SK-N-SH treated with all-trans-retinoic acid at 6 μM for 48 hours (cell line): ENCODE measurements at places on chromosomes 4 and X.

DNA sequence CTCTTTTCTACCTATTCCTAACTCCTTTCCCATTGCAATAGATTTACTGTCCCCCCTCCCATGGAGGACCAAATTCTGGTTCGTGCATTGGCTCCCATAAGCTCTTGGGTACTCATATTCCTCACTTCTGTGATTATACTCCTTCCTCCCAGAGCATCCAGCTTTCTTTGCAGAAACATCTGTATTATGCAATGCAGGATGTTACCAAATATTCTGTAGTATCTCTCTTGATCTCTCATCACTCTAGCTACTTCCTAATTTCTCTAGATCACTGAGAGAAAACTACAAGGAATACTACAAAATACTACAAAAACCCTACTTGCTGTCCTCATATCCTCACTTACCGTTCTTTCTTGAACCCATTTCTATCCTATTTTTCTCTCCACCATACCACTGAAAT, 395.9 kb upstream of the HS3ST1 start:
- no peak for ATAC-seq

DNA sequence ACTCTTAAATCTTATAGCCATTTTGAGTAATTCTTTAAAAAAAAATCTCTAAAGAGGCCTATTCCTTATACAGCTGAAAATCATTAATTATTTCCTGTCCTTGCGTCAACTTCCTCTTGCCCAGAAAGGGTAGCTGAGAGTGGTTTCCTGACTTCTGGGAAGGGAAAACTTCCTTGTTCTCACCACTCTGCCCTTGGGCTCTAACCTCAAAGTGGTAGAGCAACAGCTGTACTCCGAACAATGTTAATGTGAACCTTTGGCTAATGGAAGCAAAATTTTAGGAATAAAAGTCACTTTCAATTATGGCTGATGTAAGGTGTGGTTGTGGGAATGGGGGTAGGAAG, 15.3 kb downstream of the KLHL2 start:
- no peak; the same call in 2 of the 3 replicates for ATAC-seq

- ATAC-seq, result no peak
Observed at GRCh38 chr4:30413915-30414314, 306.3 kb upstream of the PCDH7 start.

DNA sequence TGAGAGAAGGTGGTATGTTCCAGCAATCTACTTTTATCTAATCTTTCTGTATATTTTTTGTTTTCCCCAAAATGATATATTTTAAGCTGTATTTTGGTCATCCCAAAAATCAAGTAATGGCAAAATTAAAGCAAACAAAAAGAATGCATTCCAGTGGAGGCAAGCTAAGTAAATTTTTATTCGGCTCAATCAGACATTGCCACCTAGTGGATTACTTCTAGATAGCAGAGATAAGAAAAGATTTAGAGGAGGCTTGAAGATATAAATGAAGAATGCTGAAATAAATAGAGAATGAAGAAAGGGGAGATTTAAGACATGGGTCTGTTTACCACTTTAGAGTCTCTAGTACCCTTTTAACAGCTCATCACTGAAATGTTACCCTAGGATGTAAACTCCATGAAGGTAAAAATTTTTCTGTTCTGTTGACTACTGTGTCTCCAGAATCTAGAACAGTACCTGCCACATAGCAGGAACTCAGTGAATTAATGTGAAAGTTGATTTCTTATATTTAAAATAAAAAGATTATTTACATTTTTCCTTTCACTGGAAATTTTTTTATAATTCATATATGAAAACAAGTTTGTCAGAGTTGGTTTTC, 110.9 kb upstream of the ANK2 start:
- peak; percentile 71; the same call in 2 of the 3 replicates for ATAC-seq

DNA sequence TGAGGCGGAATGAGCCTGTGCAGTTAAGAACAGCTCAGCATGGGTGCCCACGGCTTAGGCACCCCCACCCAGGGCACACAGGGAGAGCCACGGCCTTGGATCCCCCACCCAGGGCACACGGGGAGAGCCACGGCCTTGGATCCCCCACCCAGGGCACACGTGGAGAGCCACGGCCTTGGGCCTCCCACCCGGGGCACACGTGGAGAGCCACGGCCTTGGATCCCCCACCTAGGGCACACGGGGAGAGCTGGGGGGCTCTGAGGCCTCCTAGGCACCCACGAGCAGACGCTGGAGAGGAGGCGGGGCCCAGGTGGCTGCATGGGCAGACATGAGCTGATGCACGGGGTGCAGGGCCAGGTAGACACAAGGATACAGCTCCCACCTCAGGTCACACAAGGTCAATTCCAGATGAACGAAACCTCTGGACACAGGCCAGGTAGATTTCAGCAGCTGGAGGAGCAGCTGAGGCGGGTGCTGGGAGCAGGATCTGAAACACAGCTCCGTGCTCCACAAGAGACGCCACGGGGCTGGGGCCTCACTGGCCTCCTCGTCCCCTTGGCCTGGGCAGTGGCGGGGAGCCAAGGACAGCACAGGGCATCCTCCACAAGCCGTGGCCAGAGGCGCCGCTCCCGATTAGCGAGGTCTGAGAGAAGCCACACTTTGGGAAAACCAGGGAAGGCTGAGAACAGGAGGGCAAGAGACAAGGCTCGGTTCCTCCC, 30.8 kb downstream of the GAK start:
- ATAC-seq, result no peak

DNA sequence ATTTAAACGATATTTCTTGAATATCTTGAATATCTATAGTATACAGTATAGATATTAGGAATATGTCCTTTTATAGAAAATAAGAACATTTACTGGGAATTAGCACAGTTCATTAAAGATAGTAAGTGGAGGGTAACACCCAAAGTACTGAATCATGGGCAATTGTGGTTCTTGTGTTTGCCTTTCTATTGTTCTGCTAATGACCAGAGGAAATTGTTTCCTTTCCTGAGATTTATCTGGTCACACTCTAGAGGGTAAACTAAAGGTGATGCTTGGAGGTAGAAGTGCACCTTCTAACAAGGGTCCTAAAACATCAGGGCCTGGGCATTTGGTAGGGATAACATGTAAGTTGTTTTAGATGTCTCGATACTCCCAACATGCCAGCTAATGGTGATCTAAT, 241.3 kb upstream of the SFRP2 start:
- no peak for ATAC-seq

DNA sequence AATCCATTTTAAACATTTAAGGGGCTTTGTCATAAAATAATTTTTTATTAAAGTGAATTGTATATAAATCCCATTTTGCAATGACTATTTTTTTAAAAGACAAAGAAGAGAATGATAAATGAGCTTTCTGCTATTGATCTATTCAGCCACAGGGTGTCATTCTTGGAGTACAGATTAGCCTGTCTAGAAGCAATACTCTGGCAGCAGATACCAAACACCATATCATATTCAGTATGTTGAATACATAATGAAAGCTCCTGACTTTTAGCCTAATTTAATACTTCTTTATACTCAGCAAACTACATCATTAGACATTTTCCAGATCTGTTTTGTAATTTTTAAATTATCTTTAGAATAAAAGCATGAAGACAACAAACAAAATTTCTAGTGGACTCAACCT, 496.3 kb downstream of the PDGFC start:
- ATAC-seq, result peak; percentile 84

- no peak for ATAC-seq
Observed at GRCh38 chrX:68431836-68432235, 1.5 kb downstream of the OPHN1 start.

DNA sequence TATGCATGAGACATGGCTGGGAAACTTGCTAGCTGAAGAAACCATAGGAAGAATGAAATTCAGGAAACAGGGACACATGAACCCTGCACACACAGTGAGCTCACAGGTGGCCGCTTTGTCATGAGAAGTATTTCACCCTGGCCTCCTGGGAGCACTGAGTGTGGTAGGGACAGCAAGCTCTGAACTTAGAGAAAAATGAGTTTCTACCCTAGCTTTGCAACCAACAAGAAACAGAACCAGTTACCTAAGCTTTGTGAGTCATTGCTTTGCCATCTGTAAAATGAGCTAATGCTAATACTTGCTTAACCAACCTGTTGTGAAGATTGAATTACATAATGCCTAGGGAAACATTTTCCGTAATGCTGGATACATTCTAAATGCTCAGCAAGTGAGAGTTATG, 206.6 kb upstream of the HS3ST1 start:
- no peak for ATAC-seq

- no peak for ATAC-seq
Observed at GRCh38 chr4:146943691-146944375, 1.8 kb downstream of the TTC29 start.

- peak; percentile 14; the same call in 1 of the 3 replicates for ATAC-seq
Observed at GRCh38 chr4:114249561-114249960, 270.1 kb upstream of the ARSJ start.

DNA sequence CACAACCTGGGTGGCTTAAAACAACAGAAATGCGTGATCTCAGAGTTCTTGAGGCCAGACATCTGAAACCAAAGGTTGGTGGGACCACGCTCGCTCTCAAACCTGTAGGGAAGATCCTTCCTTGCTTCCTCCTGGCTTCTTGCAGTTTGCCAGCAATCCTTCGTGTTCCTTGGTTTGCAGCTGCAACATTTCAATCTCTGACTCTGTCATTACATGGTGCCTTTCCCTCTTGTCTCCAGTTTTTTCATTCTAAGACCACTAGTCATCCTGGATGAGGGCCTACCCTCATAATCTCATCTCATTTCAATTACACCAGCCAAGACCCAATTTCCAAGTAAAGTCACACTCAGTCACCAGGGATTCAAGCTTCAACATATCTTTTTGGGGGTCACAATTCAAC, 388.0 kb downstream of the GPM6A start:
- ATAC-seq, result no peak

GRCh38 chrX:31547416-31547815, 475.6 kb upstream of the FTHL17 start:
- no peak for ATAC-seq

- ATAC-seq, result no peak
Observed at GRCh38 chr4:133130171-133130570, 18.9 kb upstream of the PCDH10 start.

DNA sequence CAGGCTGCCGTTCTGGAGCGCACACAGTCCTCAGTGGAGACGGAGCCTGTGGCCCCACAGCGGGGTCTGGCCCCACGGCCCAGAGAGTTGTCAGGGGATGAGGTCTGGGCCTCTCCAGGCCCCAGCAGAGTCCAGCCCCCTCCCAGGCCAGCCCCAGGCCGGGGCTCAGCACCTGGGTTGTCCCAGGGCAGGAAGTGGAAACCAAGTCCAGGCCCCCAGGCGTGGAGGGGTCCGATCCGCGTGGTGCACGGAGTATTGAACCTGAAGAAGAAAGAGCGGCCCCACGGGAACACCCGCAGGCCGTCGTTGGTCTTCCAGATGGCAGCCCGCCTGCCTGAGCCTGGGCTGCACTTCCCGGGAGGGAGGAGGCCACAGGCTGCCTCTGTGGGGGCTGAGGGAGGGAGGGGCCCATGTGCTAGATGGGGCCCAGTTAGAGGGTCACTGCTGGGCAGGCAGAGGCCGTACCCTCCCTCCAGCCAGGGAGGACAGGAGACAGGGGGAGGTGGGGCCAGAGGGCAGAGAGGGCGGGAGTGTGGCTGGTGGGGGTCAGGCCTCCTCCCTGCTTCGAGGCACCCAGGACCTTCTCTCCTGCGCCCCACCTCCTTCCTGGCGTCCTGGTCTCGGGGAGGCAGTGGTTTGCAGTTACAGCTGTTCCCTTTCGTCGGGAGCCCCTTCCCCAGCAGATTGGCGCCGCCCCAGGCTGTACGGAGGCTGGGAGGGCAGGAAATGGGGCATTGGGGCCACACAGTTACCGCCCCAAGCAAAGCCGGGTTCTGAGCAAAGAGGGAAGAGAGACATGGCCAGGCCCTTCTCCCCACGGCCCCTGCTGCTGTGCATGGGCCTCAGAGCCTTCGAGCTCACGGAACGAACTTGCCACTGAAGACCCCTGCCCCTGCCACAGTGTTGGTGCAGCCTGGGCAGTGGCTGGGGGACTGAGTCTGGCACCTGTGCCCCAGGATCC, 8.1 kb downstream of the HGFAC start:
- ATAC-seq, result no peak

DNA sequence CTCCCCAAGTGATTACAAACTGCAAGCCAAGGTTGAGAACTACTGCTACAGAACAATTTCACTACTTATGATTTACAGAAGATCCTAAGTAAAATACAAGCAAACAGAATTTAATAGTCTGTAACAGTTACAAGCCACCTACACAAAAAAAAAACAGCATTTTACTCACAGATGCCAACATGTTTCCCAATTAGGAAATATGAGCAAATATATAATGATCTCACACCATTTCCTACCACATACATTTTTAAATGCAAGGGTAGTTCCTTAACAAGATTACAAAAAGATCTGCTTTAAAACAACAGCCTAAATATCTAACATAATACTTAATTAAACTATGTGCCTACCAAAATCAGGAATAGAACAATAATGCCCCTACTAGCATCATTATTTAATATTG, 63.4 kb downstream of the EFHC2 start:
- no peak for ATAC-seq

- ATAC-seq, result no peak
Observed at GRCh38 chr4:93467484-93468155, 360.9 kb upstream of the ATOH1 start.

- peak; percentile 52 for ATAC-seq
Observed at GRCh38 chr4:10115797-10116568, 616 bp downstream of the WDR1 start.

GRCh38 chrX:103864886-103865534, 33.0 kb upstream of the RAB9B start:
- no peak for ATAC-seq

GRCh38 chrX:31445542-31445941, 373.7 kb upstream of the FTHL17 start:
- ATAC-seq, result no peak

GRCh38 chrX:68703846-68704245, 56.4 kb downstream of the STARD8 start:
- ATAC-seq, result no peak
